ENCODE measurements at places on chromosomes 11 and 22.

- no peak for DNase-seq
These were observed 100.6 kb downstream of the RRAS2 start for GRCh38 chr11:14258221-14258935.

DNA sequence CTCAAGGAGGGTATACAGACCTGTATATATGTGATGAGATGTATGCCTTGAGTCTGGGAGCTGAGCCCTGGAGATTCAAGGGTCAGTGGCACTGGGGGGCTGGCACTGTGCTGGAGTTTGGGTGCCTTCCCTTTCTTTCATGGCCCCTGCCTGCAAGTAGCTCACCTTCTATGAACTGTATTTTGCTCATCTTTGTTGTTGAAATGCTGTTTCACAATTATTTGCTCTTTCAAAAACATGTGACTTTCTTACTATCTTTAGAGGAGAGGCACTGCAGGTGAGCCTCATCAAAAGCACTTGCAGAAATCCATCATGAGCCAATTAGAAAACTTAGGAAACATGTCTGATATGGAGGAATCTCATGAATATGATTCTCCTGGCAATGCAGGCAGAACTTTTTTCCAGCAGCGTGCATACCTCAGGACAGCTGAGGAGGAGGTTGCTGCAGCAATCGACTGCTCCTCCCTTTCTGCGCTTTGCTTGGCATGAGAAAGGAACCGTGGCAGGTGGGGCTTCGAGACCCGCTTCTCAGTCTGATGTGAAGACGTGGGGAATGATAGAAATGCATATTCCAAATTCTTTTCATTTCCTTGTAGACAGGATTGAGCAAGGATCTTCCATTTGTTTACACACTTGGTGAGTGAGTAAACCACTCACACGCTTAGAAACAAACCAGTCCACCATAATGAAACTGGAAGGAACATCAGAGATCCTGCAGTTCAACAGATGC is 178.4 kb upstream of the E2F8 start:
- no peak for DNase-seq

DNA sequence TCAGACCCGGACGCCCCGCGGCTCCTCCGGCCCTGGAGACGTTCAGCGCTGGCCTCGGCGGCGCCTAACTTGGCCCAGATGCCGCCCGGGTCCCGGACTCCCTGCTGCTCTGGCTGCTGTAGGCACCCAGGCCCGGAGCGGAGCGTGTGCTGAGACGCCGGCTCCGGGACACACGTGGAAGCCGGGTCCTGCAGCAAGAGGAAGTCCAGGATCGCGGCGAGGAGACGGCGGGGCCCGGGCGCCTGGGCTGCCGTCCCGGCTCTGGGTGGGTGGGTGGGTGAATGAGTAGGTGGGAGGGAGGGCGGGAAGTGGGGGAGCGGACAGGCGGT is 223 bp downstream of the WT1 start:
- no peak for DNase-seq

GRCh38 chr11:104053743-104054478 is 17.5 kb downstream of the DDI1 start:
- no peak for DNase-seq

- DNase-seq: no peak
These were observed 67.4 kb downstream of the ZBTB44 start for GRCh38 chr11:130247319-130247718.

DNA sequence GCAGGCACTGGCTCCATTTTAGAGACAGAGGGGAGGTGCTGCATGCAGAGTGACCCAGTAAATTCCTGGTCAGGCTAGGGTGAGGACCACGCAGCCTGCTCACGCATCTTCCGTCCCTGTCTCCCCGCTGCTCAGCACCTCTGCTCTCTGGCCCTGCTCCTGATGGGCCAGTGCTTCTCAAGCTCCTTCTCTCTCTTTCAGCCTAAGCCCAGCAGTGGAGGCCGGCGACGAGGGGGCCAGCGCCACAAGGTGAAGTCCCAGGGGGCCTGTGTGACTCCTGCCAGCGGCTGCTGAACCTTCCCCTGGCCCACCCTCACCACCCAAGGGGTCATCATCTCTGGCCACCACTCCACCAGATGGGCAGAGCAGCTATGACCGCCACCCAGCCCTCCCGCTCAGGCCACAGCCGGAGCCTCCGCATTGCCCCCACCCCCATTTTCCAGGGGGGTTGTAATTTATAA is 24.7 kb downstream of the GTPBP1 start:
- no peak for DNase-seq

DNA sequence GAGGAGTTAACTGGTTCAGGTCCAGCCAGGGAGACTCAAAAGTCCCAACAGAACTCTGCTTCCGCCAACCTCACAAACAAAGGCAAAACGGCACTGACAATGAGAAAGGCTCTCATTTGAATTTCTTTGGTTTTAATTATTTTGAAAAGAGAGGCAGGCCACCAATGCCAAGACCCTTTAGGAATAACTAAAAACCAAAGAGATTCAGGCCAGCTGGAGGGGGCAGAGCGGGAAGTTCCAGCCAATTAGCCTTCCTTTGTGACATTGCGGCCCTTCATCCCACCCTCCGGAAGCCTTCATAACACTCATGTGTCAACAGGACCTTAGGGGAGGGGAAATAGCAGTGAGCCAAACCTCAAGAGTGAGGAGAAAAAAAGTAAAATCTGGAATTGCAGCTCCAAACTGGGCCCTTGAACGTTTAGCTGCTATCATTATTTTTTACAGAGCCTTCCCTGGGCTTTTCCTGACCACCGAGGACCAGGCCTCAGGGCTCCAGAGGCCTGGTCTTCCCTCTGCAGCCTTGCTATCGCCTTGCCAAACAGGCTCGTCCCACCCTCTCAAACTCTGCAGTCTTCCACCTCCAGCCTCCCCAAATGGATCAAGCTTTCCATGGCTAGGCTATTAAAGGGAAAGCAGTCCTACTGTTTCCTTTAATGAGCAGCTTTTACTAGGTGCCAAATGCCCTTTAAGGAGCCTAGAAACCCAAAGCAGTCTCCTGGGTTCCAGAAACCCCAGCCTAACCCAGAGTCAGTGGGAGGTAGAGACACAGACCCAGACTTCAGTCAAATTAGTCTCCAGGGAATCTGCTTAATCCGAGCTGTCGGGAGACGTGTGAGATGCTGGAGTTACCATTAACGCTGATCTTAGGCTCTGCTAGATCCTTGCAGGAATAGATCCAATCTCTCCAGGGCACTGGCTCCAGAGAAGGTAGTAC is 114.2 kb downstream of the CCDC34 start:
- no peak for DNase-seq

DNA sequence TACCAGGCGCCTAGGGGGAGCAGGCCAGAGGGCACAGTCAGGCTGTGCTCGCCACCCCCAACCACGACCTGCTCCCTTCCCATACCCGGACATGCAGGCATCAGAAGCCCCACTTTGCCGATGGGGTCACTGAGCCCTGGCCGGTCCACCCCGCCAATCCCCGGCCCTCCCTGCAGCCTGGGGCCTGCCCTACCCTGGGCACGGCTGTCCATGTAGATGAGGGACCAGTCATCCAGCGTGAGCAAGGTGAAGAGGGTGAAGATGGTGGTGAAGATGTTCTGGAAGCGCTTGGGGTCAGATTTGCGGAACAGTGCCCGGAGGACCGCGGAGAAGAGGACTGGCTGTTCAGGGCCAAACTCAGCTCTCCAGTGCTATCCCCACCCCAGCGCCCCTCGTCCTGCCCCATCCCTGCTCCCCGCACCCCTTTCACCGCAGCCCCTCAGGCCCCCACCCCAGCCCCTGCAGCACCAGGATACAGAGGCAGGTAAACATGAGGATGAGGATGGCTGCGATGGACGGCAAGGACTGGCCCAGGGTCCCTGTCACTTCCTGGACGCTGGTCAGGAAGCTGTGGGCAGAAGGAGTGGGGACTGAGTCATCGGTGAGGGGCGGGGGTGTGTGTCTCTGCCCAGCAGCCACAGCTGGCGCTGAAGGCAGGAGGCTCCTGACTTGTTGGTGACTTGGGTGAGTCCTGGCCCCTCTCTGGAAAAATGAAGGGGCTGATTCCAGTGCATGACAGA is 5.5 kb downstream of the CATSPER1 start:
- DNase-seq: no peak
